ENCODE measurements at places on chromosomes 7 and 10. TPM values are rescaled to one million over a fixed set of nuclear protein-coding genes. Genes with fewer than 3 reads are reported as not detected.

The PLPP4 gene
- 12.6 TPM for polyA plus RNA-seq

The MEOX2 gene
- polyA plus RNA-seq, result 4.9 TPM

The CYP2C19 gene
- not detected for polyA plus RNA-seq

The PIP gene
- not detected for polyA plus RNA-seq

The ZNF777 gene
- polyA plus RNA-seq, result 15.4 TPM

The GNAT3 gene
- polyA plus RNA-seq, result 0.38 TPM

The NUTM2E gene
- 0.38 TPM for polyA plus RNA-seq

The CALML3 gene
- 1.5 TPM for polyA plus RNA-seq

The PDE1C gene
- polyA plus RNA-seq, result 9.5 TPM

The PRPS1L1 gene
- 84.5 TPM for polyA plus RNA-seq

The LRRD1 gene
- polyA plus RNA-seq, result 8.7 TPM

The PRSS1 gene
- polyA plus RNA-seq, result not detected

The HGF gene
- 3.4 TPM for polyA plus RNA-seq

The TUBAL3 gene
- 5.3 TPM for polyA plus RNA-seq

The CHST3 gene
- 55.3 TPM for polyA plus RNA-seq

The IFIT1B gene
- not detected for polyA plus RNA-seq

The VAX1 gene
- 0.47 TPM for polyA plus RNA-seq

The PRTFDC1 gene
- 3.5 TPM for polyA plus RNA-seq

The LRGUK gene
- polyA plus RNA-seq, result 16.1 TPM
